NCI-H1694 (cell line): ENCODE measurements at places on chromosomes 7 and 10.

- no peak for DNase-seq
Measured at GRCh38 chr10:36141856-36142560, 499.9 kb upstream of the FZD8 start.

- no peak for DNase-seq
Measured at GRCh38 chr10:74900297-74900696, 73.9 kb downstream of the KAT6B start.

- no peak for DNase-seq
Measured at GRCh38 chr10:89248990-89249389, 2.6 kb downstream of the LIPA start.

DNA sequence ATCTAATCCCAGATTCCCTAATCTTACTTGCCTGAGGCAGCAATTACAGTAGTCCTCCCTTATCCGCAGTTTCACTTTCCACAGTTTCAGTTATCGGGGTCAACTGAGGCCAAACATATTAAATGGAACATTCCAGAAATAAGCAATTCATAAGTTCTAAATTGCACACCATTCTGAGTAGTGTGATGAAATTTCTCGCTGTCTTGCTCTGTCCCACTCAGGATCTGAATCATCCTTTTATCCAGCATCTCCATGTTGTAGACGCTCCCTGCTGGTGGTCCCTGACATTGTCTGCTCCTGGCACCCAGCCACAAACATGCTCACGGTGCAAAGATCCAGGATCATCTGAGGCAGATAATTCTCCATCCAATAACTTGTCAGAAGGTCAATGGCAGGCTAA, 128.7 kb upstream of the CXCL12 start:
- DNase-seq = no peak

DNA sequence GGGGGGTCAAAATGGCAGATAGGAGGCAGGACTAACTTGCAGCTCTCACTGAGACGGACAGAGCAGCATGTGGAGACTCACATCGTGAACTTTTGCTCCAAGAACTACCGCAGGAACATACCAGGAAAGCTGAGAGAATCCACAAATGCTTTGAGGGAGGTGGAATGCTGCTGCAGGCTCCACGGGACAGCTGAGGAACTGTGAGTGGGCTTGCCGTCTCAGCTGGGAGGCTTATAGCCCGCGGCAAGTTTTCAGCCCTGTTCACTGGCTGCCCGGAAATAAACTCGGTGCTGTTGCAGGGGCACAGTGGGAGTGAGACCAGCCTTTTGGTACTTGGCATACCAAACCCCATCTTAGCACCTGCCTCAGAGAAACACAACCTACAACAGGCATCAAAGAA, 19.1 kb upstream of the WDR11 start:
- no peak for DNase-seq

DNA sequence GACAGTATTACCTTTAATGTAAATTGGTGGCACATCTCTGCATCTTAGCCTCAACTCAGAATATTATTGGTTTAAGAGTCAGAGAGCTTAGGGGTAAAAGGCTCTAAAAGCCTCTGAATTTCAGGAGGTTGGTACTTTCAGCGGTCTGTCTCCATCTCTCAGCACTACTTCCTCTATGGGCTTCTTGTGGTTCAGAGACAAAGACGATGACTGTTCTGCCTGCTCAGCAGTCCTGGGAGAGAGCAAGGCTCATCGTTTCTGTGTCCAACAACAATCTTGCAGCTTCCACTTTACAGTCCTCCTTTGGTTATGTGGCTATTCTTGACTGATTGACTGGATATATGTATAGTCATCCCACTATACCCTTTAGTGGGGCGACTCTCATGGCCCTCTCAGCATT, 394.7 kb downstream of the AUTS2 start:
- DNase-seq = no peak

DNA sequence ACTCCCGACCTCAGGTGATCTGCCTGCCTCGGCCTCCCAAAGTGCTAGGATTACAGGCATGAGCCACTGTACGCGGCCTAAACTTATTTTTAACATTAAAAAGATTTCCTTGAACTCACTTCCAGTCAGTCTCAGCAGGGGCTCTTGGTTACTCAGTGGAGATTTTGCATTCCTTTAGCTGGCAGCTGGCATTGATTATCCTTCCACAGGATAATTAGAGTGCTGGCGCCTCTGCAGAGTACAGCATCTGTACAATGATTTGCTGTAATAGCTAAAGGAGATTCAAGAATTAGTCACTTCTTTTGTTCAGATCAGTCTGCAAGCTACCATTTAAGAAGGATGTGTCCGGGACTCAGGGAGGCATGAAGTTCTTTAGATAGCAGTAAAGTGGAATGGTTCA, 125.0 kb upstream of the NPY start:
- DNase-seq = no peak

- DNase-seq = no peak
Measured at GRCh38 chr7:17320102-17320497, 21.6 kb downstream of the AHR start.

DNA sequence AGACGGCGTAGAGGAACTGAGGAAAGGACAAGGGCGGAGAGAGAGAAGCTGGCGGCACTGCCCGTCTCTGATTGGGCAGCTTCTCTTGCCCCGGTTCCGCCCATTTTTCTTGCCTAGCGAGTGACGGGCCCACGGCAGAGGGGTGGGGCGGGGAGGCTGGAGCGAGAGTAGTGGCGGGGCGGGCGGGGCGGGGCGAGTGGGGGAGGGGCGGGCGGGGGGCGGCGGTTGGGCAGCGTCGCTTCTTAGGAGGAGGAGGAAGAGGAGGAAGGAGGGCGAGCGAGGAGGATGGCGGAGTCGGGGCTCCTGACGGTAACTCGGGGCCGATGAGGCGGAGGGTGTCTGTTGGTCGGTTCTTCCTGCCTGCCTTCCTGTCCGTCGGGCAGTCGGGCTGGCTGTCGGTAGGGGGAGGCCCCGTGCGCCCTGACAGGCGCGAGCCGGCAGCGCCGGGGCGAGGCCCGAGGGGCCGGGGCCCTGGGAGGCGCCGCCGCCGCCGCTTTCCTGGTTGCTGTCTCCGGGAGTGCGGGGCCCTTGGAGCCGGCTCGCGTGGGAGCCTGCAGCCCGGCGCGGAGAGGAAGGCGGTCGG, at the start of gene SHOC2:
Gene SHOC2 (plus strand): TSS at position 256 of the 583 bp plus-strand sequence. CDS start 44,755 bp downstream, outside the sequence.
- DNase-seq = peak; percentile 40

DNA sequence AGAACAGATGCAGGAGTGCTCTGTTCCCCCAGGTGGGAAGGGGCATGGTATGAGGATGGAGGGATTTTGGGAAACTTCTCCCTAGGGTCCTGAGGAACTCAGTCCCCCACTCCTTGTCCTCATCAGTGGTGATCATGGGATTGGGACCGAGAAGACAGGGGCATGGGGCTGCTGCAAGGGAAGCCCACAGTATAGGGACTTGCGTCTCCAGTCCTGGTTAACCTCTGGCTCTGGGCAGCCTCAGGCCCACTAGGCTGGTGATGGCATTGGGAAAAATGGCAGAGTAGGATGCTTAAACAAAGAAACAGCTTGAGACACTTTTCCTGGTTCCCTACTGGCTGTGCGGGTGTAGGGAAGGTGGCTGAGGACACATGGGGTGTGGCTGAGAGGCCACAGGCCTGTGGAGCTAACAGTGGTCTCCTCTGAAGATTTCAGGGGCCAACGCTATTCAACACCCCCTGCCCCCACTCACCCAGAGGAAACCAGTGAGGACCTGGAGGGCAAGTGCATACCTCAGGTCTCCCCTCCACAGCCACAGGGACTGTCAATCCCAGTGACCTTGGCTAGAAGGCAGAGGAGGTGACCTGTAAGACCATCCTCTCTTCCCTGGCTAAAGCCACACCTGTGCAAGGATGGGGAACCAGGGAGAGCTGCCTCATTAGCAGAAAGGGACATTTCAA, 261.3 kb downstream of the CCSER2 start:
- DNase-seq = no peak

DNA sequence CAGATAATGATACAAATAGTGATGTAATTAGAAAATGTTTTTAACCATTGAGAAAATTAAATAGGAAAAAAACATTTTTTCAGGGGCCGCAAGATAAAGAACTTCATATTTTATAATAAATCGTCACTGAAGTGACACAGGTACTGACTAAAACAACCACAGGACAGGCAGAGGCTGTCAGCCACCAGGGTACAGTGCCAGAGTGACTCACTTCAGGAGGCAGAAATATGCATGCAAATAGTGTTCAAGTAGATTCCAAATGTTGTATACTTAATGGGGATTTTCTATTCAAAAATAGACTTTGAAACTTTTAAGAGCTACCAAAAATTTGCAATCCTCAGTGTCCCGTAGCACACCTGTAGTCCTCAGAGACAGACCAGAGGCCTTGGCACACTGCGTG, 68.6 kb downstream of the FRMPD2 start:
- DNase-seq = no peak

DNA sequence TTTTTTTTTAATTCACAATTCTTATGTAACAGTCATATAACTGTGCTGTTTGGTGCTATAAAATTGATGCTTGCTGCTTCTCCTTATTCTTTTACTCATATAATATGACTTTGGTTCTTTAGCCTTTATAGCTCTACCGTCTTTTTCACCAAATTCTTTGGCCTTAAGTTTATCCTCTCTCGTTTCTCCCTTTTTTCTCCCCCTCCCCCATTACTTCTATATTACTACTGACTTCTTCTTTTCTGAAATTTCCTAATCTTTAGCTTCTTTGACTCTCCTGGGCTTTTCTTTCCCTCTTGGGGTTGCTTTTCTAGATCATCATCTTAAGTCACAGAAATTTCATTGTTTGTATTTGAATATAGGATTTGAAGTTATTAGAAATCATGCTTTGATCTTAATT, 3.8 kb downstream of the BCCIP start:
- DNase-seq = no peak

DNA sequence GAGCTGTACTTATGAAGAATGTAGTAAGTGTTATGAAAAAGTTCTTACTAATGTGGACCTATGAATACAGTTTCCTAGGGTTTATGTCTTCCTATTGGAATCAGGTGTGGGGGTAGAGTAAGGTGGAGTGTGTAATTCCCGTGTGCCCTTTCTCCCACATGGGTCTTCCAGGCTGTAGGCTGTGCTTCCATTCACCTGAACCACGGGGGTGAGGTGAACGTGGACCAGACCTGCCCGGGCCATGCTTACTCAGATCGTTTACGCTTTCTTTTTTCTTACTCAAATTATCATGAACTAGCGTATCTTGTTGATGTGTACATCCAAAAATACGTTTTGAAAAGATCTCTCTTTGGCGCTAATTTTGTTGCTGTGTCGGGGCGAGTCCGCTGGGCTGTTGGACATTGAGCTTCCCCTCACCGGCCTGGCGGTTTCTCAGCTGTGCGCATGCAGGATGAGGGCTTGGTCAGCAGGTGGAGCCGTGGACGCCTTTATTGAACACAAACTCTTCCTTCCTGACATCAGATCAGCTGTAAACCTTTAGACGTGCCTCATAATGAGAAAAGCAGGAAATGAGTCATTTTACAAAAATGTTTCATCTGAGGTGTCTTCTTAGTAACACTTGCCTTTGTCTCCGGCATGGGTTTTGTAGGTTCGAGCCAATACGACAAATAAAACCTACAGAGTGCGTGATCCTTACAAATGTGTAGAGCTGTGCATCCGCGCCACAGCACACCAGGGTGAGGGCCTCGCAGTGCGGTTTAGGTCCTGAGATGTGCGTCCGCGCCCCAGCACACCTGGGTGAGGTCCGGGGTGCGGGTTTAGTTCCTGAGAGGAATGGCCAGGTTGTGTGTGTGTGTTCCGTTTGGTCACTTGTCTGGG, 53.8 kb downstream of the WDR37 start:
- peak; percentile 51 for DNase-seq

- DNase-seq = no peak
Measured at GRCh38 chr10:6228010-6228511, 25.3 kb downstream of the PFKFB3 start.

- DNase-seq = no peak
Measured at GRCh38 chr10:22570234-22570633, 144.1 kb downstream of the PIP4K2A start.

DNA sequence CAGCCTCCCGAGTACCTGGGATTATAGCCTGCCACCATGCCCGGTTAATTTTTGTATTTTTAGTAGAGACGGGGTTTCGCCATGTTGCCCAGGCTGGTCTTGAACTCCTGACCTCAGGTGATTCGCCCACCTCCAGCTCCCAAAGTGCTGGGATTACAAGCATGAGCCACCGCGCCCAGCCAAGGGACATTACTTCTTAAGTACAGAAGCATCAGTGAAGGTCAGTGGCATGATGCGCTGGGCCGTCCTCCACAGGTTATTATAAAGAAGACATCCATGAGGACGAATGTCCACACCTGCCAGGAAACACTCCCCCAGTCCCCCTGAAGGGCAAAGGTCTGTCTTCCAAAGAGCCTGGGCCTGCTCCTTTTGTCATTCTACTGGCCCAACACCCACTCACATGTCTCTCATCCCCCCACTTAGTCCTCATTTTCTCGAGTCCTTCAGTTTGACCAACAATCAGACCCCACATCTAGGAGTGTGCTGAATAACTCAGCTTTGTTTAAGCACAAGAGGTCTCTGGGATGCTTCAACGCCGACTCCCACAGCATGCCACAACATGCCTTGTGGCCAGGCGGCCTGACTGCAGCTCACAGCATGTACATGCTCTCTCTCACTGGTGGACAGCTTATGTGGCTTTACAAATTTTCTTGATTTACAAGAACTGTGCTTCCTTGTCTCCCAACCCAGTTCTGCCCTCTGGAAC, 73.0 kb downstream of the CTBP2 start:
- no peak for DNase-seq

DNA sequence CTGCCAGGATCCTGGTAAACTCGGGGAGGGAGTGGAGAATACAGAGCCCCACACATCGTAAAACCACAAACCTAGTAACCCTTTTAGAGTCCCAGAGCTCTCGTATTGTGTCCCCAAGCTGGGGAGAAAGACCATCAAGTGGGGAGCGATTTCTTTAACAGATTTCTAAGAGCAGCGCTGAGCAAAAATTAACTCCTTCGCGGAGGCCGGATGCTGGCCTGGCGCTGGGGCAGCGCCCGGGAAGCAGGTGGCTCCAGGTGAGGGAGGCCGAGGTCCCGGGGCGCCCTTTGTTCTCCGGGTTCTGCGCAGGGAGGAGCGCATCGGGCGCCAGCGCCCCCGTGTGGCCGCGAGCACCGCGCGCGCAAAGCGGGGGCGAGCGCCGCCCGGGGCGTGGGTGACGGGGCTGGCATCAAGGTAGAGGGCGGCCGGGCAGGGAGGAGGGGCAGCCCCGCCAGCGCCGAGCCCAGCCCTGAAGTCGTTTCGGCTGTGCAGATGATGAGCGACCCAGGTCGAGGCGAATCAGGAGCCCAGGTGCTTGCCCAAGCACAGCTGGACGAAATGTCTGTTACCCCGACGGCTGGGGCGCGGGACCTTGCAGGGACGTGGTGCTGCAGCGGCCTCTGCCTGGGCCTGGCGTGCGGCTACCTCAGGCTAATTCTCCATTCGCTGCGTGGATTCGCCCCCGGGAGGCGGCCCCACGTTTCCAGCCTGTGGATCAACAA, 10.4 kb upstream of the FGFR2 start:
- DNase-seq = no peak
